Stimulated activated CD8-positive, alpha-beta memory T cell treated with anti-CD3 and anti-CD28 coated beads, Interleukin-2, amount 100 ng/mL, for 48 hours (primary cell): ENCODE measurements at places on chromosomes 3 and 15.

DNA sequence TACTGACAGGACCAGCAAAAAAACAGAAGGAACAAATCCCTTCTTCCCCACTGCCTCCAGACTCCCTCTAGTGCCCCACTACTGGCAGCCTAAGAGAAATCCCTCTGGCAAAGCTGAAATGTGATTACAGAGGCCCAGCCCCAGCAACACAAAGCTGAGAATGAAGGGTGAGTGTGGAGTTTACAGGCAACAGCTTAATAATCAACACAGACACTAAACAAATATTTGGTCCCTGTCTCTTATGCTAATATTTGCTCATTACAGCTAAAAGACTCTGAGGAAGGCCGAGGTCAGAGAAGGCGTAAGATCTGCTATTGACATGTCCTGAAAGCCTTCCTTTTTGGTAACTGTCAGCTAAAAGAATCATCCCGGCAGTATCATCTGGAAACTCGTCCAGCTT lies 308.5 kb upstream of the RASGRP1 start:
- DNase-seq, result no peak

DNA sequence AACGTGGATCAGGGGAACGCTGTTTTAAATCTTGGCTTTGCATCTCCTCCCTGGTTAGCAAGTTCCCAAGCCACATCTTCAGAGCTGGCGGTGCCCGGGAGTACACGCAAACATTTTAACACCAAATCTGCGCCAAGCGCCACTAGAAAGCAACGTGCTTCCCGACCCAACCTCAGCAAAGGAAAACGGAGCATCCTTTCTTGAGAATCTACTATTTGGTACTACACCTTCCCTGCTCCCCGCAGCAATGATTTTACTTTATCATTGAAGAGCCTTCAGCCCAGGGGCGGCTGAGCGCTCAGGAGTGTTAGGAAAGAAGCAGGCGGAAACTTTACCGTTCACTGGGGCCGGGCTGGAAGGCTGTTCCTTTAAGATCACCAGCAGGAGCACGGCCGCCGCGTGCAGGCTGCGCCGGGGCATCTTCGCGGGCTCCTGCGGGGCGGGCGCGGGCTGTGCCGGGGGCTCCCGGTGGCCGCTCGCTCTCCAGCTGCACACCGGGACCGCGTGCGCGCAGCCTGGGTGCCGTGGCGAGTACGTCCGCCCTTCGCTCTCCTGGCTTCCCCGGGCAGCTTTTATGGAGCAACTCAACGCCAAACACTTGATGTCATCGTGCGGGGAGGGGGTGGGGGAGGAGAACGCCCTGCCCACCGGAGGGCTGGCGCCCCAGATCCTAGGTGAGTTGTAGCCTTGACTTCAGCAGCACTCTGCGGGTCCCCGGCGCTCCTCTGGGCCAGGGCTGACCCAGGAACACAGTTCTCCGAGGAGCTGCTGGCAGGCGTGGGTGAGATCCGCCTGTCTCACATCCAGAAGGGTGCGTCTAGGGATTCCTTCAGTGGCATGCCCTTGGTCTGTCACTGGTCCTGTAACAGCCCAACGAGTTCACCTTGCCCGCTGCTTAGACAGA lies at the start of gene CA12:
Gene CA12 (minus strand): TSS at position 546 of the 904 bp plus-strand sequence. CDS start 126 bp downstream, at position 420.
- no peak for DNase-seq

GRCh38 chr15:25065876-25066275 lies 111.1 kb downstream of the SNRPN start:
- no peak for DNase-seq

- DNase-seq, result no peak
Measured at GRCh38 chr3:130834476-130834875, 59.4 kb upstream of the ATP2C1 start.

GRCh38 chr3:71308836-71309235 lies 274.7 kb downstream of the FOXP1 start:
- DNase-seq, result no peak

DNA sequence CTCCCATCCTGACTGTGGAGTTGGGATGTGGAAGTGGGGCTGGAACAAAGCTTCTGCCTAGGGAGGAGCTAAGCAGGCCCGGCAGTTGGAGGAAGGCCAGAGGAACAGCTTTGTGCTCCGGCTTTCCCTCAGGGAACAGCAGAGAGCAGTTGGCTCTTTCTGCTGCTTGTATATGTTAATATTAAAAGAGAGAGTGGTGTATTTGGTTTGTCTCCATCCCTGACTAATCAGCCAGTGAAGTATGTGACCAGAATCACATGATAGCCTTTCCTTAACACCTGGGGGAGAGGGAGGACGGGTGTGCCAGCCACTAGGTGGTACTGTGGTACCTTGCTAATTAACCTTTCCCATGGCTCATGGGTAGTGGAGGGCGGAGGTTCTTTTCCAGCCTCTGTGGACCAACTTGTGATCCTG lies 10.0 kb downstream of the EIF2B5 start:
- DNase-seq, result no peak

DNA sequence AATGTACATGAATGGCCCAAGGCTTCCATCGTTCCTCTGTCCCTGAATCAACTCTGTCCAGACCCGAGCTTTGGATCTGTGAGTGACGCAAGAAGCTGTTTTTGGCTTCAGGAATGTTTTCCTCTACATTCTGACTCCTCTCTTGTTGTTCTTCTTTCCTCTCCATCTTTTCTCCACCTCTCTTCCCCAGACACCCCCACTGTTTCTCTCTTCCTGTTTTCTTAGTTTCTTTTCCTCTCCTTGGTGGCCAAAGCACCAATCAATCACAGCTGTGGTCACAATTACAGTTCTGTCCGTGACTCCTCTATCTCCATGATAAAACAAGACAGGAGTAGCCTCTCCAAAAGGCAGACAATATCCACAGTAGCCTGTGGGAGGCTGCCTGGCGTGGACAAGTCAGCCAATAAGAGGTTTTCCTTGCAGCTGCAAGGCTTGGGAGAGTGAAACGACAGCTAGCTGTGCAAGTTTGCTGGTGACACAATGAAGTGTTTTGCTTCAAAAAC lies 4.9 kb upstream of the TMEM212 start:
- no peak for DNase-seq

DNA sequence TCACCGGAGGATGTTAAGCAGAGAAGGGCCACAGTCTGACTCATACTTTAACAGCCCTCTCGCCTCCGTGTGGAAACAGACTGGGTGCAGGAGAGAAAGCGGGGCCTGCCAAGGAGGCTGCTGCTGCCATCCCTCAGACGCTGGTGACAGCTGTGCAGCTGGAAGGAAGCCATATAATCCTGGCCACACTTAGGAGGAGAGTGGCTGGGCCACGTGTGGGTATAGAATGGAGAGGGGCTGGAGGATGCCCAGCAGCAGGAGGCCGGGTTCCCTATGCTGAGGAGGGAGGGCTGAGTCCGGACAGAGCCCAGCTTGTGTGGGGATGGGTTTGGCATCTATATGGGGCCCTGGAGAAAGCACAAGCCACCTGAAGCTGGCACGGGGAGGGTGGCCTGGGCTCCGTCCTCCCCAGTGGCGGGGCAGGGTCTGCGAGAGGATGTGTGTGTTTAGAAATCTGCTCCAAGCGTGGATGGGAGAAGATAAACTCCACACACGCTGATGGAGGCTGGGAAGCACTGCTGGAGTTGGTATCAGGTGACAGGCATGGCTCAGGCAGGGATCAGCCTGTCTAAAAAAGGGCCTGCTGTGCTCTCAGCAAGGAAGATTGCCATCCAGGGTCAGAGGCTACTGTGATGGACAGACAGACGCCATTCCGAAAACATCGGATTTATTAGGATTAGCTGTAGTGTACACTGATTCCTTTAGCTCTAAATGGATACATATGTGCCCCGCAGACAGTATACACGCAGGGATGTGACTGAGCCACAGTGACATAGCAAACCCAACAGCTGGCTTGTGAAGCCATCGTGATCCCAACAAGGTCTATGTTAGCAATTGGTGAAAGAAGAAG lies 15.9 kb downstream of the ABTB1 start:
- DNase-seq, result no peak

- DNase-seq, result no peak
Measured at GRCh38 chr15:72161361-72162132, 36.0 kb downstream of the GRAMD2A start.

DNA sequence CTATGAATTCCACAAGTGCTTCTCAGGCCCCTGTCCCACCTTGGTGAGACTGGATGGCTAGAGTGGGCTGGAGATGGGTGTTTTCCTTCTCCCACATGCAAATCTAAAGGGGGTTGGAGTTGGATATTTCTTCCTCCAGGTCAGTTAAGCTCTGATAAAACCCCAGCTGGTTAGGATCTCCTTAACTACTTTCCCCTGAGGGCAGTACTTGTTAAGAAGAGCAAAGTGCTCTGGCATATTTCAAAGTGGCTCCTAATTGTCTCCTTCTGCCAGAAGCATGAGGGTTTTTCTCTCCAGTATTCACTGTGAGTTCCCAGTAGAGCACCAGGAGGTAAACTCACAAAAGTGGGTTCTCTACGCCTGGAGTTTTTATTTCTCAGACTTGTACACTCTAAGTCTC lies 31.4 kb downstream of the COL6A6 start:
- DNase-seq, result no peak

- no peak for DNase-seq
Measured at GRCh38 chr3:67458408-67458807, 196.0 kb downstream of the SUCLG2 start.

GRCh38 chr15:80966431-80967197 lies 23.0 kb downstream of the MESD start:
- DNase-seq, result no peak

GRCh38 chr3:160065282-160065681 lies 76.6 kb downstream of the IL12A start:
- no peak for DNase-seq

- no peak for DNase-seq
Measured at GRCh38 chr3:6035626-6036025, 825.3 kb upstream of the GRM7 start.

GRCh38 chr3:49265661-49266386 lies 11.2 kb downstream of the C3orf62 start:
- no peak for DNase-seq

DNA sequence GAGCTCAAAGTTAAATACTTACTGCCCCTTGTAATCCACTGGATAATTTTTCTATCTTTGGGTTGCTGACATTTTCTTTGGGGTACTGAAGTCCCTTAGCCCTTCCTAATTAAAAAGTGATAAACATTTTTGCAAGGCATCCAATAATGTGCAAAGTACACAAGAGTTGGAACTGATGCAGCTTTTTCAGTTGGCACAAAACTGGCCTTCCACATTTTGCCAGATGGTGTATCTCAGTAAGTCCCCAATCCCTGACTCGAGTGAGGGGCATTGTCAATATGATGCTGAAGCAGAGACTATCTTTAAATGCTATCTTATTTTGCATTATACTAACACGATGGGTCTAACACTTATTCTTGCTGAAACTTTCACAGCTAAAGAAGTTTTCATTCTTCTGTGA lies 27.8 kb downstream of the FHIT start:
- DNase-seq, result no peak

- DNase-seq, result no peak
Measured at GRCh38 chr3:42204867-42205599, 61.0 kb downstream of the CCK start.

GRCh38 chr3:23806534-23807423 lies 1.0 kb downstream of the UBE2E1 start:
- DNase-seq, result no peak

DNA sequence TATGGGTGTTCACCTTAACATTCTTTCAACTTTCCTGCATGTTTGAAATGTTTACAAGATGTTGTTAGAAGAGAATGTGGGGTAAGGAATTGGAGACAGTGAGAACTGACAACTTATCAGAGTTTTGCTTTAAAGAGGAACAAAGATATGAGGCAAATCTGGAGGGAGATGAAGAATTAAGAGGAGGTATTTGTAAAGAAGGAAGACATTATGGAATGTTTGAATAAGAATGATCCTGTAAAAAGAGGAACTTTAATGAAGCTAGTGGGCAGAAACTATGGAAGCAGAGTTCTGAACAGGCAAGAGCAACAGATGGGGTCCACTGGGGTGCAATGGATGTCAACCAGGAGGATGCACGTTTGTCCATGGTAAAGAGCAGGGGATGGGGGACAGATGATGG lies 27.7 kb downstream of the PLD1 start:
- DNase-seq, result no peak

GRCh38 chr3:97992547-97993173 lies 20.4 kb upstream of the RIOX2 start:
- no peak for DNase-seq

DNA sequence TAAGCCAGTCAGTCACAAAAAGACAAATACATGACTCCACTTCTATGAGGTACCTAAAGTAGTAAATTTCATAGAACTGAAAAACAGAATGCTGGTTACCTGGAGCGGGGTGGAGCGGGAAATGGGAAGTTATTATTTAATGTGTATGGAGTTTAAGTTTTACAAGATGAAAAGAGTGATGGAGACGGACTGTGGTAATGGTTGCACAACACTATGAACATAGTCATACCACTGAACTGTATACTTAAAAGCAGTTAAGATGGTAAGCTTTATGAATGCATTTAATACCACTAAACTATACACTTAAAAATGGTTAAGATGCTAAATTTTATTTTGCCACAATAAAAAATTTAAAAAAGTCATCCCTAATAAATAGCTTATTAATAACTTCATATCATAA lies 23.2 kb downstream of the SFMBT1 start:
- DNase-seq, result no peak

DNA sequence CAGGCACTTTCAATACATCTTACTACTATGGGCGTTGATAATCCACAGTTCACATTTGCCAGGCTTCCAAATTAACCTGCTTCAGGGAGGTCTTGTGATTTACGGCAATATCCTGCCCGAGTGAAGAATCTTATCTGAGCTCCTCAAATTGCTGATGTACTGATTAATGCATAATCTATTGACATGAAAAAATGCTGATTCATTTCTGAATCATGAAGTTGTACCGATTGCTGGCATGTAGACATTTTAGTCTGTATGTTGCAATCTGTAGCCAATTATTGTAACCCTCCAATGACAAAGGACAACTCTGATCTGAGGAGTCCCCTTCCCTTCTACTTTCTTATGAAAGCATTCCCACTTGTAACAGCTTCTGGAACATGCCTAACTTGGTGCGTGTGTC lies 97.2 kb downstream of the SEC22A start:
- no peak for DNase-seq

DNA sequence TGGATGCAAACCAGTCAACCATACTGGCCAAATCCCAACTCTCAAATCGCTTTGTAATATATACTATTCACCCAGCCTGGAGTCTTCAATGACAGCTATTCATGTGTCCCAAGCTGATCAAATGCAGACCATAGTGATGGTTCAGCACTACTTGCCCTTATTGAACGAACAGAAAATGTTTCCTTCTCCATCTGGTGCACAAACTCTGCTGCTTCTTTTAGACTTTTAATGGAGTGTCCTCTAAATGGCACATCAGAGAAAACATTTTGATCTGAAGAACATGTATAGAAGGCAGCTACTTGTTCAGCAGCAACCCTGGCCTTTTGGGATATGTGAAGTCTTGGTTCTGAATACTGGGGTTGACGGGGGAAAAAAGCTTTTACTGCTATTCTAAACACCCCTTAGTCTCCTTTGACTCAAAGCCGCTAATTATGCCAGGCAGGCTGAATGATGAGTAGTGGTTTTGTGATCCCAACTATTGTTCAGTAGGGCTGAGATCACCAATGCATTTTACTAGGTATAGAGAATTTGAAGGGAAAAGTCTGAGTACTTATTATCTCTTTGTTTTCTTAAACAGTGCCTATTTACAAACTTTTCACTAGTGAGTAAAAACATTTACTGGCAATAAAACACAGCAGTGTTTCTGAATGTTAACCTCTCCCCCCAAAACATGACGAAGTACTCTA lies 781.2 kb downstream of the ROBO1 start:
- no peak for DNase-seq

GRCh38 chr15:63364399-63365272 lies 17.0 kb downstream of the CA12 start:
- DNase-seq, result no peak
